AG08395 (cell line): ENCODE measurements at places on chromosomes 5 and 9.

GRCh38 chr9:90915693-90916092 is 114.1 kb downstream of the SYK start:
- peak; percentile 24 for DNase-seq

DNA sequence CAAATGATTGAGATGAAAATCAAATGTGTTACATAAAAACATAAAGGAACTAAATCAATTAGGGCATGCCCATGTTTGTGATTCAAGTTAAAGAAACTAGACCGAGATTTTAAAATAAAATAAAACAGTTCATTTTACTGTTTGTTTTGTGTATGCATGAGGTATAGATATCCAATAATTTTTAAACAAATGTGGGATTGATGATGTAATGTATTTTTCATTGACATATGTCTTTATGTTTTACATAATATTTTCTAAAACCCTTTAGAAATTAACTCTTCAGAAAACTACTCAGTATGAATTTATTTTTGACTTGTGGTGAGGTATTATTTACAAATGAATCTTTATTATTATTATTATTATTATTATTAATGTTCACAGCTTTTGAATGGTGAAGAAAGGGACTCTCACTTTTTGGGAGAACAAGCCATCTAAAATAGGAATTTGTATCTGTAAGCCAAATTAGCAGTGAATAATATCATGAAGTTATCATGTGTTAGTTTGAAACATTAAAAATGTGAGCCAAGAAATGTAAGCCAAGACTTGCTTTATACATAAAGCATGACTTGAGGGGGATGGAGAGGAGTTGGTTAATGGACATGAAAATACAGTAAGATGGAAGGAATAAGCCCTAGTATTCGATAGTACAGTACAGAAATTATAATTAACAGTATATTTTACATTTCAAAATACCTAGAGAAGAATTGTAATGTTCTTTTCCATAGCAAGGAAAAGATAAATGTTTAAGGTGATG is 355.0 kb downstream of the CDH10 start:
- DNase-seq: no peak

- no peak for DNase-seq
These were observed 19.3 kb downstream of the SRP19 start for GRCh38 chr5:112880219-112880964.

DNA sequence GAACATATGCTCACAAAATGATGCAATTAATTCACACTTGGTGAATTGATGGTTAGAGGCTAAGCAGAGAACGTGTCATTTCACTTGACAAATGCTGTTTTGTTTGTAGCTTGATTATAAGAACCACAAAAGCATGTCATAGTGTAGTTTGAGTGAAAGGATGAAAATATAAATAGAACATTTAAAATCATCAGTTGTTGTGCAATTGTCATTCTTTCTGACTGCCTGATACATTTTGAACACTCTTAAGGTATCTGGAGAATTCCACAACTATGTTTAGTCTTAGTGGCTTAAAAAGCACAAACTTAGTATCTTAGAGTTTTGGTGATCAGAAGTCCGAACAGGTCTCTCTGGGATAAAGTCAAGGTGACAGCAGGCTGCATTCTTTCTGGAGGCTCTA is 129.4 kb downstream of the BASP1 start:
- DNase-seq: no peak

DNA sequence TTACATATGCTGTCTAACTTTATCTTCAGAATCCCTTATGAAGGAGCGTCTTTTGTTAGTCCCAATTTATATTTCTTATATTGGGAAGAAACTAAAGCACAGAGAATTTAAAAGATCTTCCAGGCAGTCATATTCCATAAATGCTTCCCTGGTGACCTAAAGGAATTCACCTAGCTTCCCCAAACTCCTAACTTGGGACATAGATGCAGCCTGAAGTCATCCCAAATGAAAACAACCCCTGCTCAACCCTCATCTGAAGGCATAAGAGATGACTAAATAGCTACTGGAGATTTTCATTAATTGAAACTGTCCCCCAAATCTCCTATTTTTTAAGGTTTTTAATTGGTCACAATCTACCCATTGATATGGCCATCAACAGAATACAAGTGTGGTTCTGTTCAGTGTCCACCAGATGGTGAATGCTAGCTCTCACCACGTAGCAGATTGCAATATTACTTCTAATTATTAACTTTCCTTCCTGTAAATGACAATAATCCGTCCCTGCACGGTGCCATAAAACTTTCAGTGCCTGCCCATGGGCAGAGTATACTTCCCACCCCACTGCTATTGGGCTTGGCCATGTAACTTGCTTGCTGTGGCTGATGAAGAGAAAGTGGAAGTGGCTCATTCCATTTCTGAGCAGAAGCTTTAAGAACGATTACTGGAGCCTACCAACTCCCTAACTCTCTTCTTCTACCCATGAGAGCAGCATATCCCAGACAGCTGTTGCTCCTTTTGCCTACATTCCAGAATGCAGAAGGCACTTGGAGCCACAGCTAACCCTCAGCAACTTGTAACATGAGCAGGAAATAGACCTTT is 18.7 kb downstream of the PRUNE2 start:
- peak; percentile 53 for DNase-seq

DNA sequence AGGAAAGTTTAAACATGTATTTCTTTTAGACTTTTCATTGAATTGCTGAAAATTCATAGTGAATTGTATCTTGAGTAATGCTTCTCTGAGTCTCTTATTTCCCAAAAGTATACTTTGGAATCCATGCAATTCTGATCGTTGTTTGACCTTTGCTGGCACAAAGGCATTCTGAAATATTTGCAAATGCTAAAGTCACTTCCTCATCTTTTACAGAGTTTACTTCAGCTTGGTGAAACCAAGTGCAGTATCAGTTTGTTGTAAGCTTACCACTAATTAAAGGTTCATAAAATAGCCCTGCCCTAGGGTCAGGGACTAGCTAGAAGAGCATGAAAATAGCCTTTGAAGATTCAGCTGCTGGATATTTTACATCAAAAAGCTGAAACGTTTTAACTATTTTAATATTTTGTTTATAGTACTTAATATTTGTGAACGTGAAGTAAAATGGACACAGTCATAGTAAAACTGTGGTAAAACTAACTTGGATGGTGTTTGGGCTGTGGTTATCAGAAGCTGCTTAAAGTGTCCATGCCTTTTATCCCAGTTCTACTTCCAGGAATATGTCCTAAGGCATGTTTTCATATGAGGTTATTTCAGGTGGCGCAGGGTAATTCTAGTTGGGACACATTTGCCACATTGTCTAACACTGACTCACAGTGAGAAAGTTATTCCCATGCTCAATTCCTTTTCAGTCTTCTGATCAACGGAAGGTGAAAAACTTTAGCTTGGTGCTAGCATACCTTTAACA is 45.3 kb downstream of the SLC22A5 start:
- no peak for DNase-seq

DNA sequence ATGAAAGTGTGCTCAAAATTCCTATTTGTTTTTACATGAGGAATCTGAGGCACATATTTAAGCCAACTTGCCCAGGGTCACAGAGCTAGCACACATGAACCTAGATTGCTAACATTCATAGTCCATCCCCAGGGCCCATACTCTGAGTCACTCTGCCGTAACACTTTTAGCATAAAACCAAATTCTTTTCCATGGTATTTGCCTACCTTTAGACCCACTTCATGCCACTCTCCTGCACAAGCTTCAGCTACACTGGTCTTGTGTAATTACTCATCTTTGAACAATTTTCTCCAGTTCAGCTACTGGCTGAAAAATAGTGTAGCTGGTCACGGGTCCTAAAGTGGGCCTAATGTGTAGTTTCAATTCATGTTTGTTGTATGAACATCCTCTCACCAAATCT is 200.7 kb downstream of the SLC12A2 start:
- DNase-seq: no peak

DNA sequence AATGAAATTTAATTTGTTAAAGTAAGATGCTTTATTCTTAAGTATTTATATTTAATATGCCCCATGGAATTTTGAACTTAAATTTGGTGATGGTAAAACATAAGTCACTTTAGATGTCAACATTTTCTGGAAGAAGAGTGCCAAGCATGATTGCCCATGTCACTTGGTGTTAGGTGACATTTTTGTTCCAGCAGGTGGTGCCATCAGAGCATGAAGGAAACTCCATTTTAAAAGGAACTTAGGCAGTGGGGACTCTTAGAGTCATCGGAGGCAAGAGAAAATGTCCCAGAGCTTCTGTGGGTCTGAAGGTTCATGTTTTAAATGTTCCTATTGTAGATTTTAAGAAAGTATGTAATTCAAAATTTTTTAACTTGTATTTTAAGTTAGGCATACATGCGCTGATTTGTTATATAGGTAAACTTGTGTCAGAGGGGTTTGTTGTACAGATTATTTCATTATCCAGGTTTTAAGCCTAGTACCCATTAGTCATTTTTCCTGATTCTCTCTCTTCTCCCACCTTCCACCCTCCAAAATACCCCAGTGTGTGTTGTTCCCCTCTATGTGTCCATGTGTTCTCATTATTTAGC is 789.3 kb downstream of the SEMA5A start:
- peak; percentile 62 for DNase-seq

DNA sequence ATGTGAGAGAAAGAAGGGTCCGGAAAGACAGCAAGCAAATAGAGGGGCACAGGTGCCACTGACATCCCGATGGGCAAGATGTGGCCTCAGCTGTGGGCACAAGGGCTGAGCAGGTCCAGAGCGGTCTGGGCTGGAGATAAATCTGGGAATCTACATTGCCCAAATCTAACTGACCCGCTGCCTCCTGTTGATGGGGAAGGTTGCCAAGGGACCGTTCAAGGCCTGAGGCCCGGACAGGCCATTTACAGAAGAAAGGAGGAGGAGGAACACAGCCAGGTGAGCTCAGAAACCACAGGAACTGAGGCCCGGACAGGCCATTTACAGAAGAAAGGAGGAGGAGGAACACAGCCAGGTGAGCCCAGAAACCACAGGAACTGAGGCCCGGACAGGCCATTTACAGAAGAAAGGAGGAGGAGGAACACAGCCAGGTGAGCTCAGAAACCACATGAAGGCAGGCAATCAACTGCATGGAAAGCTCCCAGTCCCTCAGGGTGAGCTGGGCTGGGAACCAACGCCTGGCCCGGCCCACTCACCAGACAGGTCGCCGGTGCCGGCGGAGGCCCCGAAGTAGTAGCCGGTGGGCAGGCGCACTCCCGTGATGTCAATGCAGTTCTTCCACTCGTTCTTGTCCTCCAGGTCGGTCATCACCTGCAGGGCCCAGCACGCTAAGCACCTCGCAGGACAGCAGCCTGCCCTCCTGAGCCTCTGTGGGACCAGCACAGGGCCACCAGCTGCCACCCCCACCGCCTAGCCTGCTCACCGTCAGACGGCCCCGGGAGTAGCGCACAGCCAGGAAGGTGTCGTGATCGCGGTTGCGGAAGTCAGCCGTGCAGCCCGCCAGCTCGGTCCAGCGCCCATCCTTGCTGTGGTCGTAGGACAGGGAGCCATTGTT is 14.6 kb downstream of the LMAN2 start:
- DNase-seq: no peak

- DNase-seq: no peak
These were observed 28.3 kb downstream of the ADAMTS2 start for GRCh38 chr5:179316982-179317381.

DNA sequence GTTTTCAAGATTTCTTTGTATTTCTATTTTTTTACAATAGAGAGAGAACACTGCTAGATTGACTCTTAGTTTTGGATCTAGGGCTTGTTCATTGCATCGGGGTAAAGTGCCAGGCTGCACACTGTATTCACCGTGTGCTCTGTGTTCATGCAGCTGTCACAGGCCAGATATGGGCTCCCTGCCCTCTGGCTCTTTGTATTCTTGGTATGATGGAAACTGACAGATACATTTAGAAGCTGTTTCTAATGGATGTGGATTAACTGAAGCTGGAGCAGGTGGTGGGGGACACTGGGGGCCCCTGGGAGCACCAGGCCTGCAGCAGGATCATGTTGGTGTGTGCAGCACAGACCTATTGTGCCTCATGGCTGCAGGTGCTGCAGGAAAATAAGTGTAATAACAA is 28.0 kb downstream of the SLC36A1 start:
- DNase-seq: no peak

- DNase-seq: no peak
These were observed 273.2 kb upstream of the EFNA5 start for GRCh38 chr5:107943923-107944322.

DNA sequence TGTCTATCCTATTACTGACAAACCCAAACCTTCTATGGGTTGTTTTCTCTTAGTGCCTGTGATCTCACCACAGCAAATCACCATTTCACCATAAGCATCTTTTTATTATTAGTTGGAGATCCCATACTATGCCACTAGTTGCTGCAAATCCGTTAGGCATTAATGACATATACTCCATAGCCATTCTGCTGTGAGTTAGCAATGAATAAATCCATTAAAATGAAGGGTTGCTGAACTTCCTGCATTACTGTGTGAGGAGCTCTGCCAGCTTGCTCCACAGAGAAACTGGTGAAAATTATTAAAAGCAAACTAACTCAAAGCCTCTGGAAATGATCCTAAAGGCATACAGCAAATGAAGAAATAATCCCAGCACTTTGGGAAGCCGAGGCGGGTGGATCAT is 102.0 kb downstream of the CFAP95 start:
- DNase-seq: no peak

DNA sequence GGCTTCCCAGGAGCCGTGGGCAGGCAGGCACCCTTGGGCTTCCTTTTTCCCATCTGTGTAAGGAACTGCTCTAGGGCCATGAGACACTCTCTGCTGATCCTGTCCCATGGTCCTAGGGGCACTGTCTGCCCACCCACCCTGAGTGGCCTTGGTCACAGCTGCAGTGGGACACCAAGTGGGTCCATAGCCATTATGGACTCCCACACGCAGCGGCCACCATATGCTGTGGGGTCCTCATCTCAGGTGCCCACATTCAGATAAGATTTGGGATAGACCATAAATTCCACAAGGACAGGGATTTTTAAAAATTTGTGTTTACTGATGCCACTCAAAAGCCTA is 180.8 kb downstream of the AUH start:
- no peak for DNase-seq

- no peak for DNase-seq
These were observed 157.3 kb downstream of the SPOCK1 start for GRCh38 chr5:137341831-137342230.

DNA sequence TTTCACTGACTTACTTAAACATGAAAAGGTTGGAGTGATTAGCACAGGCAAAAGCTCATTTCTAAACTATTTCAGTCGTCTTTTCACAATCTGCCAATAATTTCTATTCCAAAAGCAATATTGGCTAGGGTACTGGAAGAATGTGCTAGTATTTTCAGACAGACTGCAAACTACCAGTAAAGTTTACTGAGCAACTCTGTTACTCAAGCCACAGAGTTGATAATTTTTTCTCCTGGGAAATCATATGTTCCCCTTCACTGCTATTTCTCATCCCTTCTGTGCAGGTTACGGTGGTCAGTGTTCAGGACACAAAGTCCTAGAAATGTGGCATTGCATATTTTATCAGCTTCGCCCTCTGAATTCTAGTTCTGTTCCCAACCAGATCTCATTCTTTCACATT is 343.3 kb upstream of the TNC start:
- DNase-seq: no peak

- DNase-seq: no peak
These were observed 243.9 kb upstream of the ATP10B start for GRCh38 chr5:161095953-161096352.
